ENCODE measurements at places on chromosomes 6 and 20.

GRCh38 chr20:64025826-64026412 is 10.1 kb upstream of the C20orf204 start:
- no peak for DNase-seq

DNA sequence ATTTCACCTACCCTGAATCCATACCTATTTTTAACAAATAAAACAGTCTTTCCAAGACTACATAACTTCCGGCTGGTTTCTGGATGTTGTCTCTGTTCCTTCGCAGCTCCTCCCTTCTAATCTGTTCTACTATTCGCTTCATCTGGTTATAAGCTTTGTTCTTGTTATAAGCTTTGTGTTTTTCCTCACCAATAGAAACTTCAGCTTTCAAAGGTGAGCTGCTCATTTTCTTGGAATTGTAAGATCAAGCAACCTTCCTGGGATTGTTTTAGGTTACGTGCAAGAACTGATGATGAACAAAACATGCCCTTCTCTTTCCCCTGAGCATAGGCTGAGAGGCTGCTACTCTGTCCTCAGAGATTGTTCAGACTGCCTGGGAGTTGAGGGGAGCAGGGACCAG is 2.1 kb downstream of the GFOD1 start:
- no peak for DNase-seq

- no peak for DNase-seq
Observed at GRCh38 chr6:113829696-113830045, 27.5 kb upstream of the MARCKS start.

- DNase-seq, result no peak
Observed at GRCh38 chr6:143009851-143010250, 50.8 kb upstream of the AIG1 start.

- DNase-seq, result no peak
Observed at GRCh38 chr20:37995856-37996605, 37.2 kb downstream of the TTI1 start.

GRCh38 chr6:134138226-134138975 is 86.0 kb upstream of the SLC2A12 start:
- DNase-seq, result no peak

DNA sequence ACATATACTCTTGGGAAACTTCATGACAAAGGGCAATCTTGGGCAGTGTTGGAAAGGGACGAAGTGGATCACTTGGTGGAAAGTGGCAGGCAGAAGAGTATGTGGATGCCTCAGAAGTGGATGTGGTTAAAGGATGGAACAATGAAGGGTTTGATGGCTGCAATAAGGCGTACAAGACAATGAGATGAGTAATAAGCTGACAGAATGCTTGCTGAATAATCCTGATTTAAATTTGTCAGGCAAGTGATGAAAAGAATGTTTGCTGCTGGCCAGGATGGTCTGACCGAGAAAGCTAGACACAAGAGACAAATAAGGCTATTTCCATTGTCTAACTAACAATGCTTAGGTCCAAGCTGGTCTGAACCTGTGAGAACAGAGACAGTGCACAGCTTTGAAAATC is 61.6 kb upstream of the CEP85L start:
- peak; percentile 22 for DNase-seq

- no peak for DNase-seq
Observed at GRCh38 chr6:31268369-31268765, 3.5 kb downstream of the HLA-C start.

DNA sequence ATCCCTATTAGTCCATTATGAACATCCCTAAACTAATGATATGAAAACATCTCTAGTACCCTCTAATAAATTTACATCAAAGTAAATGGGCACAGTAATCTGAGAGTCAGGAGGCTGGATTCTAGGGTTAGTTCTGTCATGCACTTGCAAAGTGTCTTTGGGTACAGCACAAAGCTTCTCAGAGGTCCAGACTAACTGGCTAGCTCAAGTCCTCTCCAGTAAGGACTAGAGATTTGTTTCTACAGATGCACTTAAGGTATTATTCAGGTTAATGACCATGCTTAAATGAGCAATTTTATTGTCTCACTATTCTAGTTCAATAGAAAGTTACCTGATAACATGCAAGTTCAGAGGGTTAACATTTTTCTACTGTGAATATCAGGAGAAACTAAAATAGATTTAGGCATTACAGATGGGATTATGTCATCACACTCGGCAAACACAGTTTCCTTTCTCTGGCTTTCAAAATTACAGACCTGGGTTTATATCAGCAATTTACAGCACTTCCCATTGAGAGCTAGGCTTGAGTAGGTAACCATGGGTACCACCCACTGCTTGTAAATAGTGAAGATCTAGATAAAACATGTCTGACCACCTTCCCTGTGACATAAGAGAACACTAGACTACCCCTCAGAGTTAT is 402.9 kb upstream of the RUNX2 start:
- no peak for DNase-seq

DNA sequence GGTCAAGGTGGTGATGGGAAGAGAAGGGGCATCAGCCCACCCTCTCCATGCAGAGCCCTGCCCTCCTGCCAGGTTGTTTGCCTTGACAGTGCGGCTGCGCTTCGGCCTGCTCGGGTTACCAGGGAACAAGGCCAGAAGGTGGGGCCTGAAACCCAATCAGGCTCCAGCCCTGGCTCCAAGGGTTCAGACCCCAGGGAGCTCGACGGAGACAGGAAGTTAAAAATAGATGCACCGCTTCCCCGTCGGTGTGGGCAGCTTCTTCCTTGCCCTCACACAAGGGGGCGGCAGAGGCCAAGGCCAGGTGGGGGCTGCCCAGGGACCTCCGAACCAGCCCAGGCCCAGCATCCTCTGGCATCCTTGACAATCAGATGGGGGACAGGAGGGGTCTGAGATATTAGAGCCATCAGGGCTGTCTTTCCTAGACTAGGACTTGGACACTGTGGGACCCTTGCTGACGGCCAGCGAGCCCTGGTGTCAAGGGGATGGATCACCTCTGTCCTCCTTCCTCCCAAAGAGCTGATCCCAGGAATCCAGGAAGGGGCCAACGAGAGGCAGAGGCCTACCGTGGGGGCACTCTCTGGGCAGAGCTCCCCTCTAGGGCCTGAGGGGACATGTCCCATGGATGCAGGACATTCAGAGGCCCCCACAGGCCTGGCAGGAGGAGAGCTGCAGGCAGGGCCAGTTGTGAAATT is 65.2 kb downstream of the RIPOR3 start:
- peak; percentile 45 for DNase-seq

DNA sequence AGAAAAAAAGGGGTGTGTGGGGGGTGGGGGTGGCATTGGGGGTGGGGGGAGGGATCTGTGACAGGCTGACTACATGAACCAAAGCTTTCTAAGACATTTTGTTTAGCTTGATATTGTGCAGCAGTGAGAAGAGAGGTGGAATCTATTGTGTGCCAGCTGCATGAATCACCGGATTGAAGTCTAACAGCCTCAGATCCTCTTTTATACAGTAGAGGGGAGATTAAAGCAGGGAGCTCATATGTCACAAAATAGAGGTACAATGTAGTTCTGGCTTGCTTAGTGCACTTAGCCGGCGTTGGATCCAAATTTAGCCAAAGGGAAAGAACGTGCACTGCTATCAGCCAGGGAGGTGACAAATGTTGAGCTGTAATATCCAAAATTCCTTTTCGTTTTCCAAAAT is 404.2 kb upstream of the CITED2 start:
- DNase-seq, result no peak

- no peak for DNase-seq
Observed at GRCh38 chr6:87945181-87945580, 102.5 kb upstream of the SPACA1 start.

DNA sequence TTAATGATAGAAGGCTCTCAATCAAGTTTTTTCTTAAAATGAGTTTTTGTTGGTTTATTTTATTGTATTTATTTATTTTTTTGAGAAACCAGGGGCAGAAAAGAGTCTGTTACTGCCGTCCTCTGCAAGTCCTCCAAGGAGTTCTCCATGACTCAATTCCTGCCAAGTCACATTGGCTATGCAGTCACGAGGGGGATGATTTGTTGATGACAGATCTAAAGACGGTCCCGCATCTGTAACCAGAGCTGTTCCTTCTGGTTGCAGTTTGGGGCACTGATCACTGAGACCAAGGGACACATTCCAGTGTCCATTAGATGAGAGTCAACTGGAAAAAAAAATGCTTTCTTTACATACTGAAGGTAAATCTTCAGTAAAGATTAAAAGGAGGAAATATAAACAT is 13.9 kb upstream of the TSHZ2 start:
- no peak for DNase-seq

DNA sequence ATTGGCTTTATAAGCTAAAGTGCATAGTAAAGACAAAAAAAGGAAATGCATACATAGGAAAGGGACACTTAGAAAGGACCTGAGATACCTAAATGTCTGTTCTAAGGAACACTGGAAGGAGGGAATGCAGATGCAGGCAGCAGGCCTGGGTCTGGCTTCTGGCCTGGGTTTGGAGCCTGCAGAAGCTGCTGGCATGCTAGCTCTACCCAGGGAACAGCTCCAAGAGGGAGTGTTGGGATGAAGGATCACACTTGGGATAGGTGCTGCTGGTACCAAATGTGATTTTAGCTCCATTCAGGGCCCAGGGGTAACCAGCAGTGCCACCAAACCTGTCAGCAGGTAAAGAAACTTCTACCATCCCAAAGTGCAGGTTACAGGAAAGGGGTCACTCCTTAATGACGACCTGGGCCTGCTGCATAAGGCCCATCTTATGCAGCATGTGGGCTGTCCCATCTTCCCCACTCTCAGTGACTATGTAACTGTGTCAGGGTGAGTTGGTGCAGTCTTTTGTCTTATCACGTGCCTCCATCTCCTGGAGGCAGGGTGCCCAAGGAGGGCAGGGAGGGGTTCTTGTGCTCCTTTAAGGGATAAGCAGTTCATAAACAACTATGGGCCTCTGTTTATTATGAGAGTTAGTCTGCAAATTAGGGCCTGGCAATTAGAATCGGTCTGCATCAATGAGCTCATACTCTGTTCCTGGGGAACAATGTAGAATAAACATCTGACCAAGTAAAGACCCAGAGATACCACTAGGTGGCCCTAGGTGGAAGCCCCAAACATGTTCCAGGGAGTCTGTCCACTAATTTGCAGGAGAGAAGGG is 26.9 kb downstream of the DDX27 start:
- peak; percentile 62 for DNase-seq

GRCh38 chr6:147434516-147434915 is 74.0 kb upstream of the SAMD5 start:
- DNase-seq, result peak; percentile 30

DNA sequence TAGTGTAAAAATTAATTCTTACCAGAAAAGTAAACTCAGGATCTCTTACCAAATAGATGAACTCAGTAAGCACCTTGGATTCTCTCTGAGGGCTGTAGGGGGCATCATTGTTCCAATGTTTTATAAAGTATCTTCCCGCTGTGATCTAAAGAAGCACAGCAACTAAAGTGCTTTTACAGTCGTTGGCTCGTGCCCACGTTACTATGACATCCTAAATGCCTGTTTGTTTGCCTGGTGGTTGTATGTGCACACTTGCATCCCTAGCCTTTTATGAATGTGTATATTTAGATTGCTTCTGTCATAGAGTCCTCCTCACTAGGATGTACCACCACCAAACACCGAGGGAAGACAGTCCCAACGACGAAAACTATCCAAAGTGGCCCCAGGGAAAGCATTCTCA is 34.5 kb downstream of the SLX4IP start:
- DNase-seq, result peak; percentile 81

DNA sequence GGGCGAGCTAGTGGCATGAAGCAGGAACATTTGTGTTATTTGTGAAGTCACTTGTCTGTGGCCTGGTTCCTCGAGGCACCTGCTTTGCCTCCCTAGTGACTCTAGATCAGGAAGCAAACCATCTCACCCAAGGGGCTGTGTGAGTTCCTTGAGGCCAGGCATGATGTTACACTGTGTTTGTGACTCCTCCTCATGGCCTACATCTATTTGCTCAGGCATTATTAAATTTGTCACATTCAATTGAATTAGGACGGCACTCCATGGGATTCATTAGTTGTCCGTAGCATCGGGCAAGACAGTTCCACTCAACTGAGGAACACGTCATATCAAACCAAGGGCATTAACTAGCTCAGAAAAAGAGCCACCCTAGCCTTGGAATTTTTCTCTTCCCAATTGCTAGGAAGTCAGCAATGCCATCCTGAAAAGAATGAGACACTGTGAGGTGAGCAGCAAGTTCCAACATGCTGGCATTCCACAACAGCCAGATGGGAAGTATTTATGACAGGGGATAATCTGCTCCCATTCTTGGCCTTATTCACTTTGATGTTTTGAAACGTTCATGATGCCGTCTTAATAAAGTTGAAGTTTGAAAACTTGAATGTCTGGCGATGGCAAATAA is 17.2 kb downstream of the TMEM200A start:
- DNase-seq, result peak; percentile 63

GRCh38 chr6:41840326-41840725 is 52.8 kb downstream of the TOMM6 start:
- DNase-seq, result no peak
